ENCODE measurements at places on chromosomes 11 and 22. TPM values are rescaled to one million over a fixed set of nuclear protein-coding genes. Genes with fewer than 3 reads are reported as not detected.

- no peak for DNase-seq
Observed at GRCh38 chr11:128305588-128305987, 281.8 kb downstream of the ETS1 start.

DNA sequence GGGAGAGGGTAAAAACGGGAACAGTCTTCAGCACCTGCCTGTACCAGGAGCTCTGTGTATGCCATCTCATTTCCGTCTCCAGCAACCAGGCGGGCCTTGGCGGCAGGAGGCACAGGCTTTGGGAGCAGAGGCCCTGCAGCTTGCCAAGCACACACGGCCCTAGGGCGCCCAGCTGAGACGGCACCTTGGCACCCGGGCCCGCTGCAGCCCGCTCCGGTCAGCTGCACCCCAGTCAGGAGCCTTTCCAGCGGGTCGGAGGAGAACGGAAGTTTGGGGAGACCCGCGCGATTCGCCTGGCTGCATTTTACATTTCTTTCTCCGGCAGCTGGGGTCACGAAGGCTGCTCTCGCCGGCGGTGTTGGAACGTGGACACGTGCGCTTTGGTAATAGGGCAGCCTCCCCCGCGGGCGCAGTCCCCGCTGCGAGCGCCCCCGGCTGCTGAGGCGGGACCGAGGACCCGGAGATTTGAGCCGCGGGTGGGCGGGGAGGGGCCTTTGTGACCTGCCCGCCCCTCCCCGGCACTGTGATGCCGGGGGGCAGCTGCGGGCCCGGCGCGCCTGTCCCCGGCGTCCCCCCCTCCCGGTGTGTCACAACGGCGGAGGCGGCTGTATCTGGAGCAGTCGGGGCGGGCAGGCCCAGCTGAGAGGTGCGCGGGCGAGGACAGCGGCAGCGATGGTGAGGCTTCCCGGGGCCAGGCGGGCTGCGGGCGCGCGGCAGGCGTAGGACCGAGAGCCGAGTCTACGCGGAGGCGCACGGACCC lies at the start of gene TUBA8:
TSS of gene TUBA8 (plus strand) at position 616 of the 760 bp plus-strand sequence. CDS start at position 673, 57 bp downstream.
- no peak for DNase-seq

DNA sequence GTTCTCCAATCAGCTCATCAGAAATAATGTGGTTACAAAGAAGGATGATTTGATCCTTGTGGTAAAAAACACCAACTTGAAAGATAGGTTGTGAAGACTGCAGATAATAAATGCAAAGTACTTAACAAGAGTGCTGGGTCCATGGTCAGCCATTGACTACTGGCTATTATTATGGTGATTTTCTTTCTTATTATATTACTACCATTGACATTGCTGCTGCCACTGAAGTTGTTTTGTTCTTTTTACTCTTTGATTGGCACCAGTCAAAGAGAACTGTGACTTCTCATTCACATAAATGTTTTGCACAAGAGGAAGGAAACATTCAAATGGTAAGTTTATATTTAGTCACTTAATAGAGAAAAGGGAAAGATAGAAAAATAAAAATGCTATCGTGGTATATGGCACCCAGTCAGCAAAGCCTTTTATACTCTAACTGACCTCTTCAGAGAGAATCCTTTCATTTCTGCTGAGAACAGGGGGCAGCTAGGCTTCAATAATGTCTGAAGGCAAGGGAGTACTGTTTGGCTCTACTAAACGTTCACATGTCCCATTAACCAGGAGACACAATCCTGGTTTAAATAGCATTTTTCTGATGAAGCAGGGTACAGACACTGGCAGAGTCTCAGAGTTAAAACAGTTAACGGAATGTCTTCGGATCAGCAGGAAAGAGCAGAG lies 64.8 kb downstream of the LRRC4C start:
- no peak for DNase-seq

- DNase-seq: no peak
Observed at GRCh38 chr11:67276781-67277230, 10.5 kb downstream of the GRK2 start.

DNA sequence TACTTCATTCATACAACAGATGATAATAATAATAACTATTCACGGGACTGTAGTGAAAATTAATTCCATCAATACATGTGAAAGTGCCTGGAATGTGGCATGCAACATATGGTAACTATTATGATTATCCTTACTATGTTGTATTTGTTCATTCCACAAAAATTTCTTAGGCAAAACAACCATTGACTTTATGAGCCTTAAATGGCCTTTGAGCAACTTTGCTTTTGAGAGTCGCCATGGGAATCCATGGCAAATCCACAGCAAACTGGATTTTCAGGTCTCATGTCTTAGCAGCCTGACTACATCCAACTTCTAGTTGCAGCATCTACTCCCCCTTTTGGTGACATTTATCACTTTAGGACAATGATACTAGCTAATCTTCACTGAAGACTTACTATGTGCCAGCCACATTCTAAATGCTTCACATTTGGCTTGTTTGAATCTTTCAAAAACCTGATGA lies 56.8 kb downstream of the SLC1A2 start:
- DNase-seq: no peak

DNA sequence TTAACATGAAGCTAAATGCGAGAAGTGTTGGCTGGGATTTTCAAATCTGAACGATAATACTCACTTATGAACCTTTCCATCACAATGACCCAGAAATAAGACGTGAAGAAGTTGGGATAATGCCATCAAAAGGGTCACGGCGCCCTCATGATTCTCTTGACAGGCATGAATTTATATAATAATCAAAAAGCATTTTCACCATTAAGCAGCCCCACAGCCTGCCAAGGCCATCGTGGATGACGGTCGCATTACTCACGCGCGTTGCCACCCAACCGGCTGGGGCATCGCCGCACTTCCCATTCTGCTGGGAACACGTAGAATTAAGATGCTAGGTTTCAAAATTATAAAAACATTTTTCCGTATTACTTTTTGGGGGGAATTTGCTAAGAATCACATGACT lies 18.9 kb upstream of the GAL start:
- DNase-seq: no peak

- no peak for DNase-seq
Observed at GRCh38 chr22:19998232-19998951, 18.2 kb downstream of the ARVCF start.

GRCh38 chr11:75481922-75482606 lies 43.7 kb downstream of the GDPD5 start:
- DNase-seq: no peak

- no peak for DNase-seq
Observed at GRCh38 chr11:64758330-64759079, 1.3 kb downstream of the PYGM start.

- no peak for DNase-seq
Observed at GRCh38 chr22:30328466-30329049, 1.8 kb upstream of the TBC1D10A start.

- no peak for DNase-seq
Observed at GRCh38 chr11:63277345-63277943, 34.0 kb upstream of the SLC22A25 start.

DNA sequence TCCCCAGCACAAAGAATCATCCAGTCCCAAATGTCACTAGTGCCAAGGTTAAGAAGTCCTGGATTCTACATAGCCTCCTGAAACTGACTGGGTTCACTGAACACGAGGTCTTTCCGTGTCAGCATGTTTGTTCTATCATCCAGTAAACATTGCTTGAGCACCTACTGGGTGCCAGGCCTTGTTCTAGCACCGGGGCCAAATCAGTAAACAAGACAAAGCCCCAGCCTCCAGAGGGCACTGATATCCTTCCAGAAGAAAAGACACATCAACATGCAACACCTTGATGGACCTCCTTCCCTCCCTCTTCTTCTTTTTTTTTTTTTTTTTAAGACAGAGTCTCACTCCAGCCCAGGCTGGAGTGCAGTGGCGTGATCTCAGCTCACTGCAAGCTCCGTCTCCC lies 26.9 kb downstream of the TPST2 start:
- DNase-seq: no peak

Gene MMP10
- total RNA-seq: not detected

Gene TCN1
- 1.7 TPM for total RNA-seq

Gene SEC14L2
- 33.5 TPM for total RNA-seq

Gene SYT7
- total RNA-seq: 27.4 TPM

Gene FBXO7
- 69.2 TPM for total RNA-seq

Gene LARGE2
- 67.6 TPM for total RNA-seq

Gene SLC29A2
- total RNA-seq: 39.7 TPM

Gene TSPAN32
- total RNA-seq: not detected

Data from HCT116 (cell line).